ENCODE measurements at places on chromosomes 5 and 9.

- no peak for DNase-seq
Observed at GRCh38 chr9:86942281-86943200, 4.8 kb downstream of the GAS1 start.

- DNase-seq, result peak; percentile 37
Observed at GRCh38 chr5:132260051-132260450, 2.6 kb downstream of the PDLIM4 start.

DNA sequence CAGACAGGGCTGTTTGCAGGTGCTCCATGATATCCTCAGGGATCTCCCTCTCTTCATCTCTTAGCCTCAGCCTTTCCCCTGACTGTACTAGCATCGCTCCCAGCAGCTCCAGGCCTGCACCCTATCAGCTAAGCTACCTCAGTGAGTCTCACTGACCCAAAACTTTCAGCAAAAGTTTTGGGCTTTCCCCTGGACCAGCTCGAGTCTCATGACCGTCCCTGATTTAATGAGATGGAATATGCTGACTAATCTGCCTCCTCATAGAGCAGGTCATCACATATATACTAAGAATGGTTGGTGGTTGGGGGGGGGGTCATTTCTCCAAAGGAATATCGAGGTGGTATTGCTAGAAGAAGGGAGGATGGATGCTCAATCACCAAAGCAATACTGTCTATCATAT lies 151.5 kb downstream of the NR3C1 start:
- no peak for DNase-seq

GRCh38 chr5:62029303-62029702 lies 276.7 kb upstream of the KIF2A start:
- no peak for DNase-seq
